Peyer's patch (tissue), 4 donors: ENCODE measurements at places on chromosomes 12 and 14.

DNA sequence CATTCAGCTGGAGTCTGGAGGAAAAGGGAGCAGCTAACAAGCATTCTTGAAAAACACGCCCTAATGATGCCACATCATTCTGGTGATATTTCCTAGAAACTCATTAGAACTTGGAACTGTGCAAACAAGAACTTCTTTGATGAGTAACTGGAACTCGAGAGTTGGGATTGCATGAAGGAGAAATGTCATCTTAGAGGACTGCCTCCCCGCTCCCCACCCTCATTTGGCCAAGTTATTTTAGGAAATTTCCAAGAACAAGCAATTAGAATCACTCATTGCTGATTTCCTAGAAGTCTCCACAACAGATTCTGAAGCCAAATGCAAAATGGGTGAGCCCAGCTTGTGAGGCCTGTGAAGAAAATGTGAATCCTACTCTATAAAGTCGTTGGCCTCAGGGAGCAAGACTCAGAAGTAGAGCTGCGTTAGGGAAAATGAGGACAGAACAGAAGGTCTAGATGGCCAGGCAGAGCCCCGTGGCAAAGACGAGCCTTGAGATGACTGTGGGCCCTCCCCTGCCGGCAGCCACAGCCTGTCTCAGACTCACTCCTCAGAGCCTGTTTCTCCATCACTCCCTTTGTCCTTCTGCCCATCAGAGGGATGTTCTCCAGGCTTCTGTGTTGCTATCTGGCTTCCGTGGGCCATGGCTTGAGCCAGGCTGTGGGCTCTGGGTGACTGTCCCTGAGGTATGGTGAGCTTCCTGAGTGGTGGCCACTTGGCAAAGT is 38.4 kb downstream of the RTL1 start:
- no peak for DNase-seq

- DNase-seq: no peak
These were observed 174.2 kb upstream of the SLC38A2 start for GRCh38 chr12:46546634-46547273.

GRCh38 chr12:79689477-79690141 is 1.2 kb downstream of the PAWR start:
- peak; percentile 71 for DNase-seq

GRCh38 chr14:62381311-62382070 is 619.3 kb downstream of the SNAPC1 start:
- no peak for DNase-seq

DNA sequence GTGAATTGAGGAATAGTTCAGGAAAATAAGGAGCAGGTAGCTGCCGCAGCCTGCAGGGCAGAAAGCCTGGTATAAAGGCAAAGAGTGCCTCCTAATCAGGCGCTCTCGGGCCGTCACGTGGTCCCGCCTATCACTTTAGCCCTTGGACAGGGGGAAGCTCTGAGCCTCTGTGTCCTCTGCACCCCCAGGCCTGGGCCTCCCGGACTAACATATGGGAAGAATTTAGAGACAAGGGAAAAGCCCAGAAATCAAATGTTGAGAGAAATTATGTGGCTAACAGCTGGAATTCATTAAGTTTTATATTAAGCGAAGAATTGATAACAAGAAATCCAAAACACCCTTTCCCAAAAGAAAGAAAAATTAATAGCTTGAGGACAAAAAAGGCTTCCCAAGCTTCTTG is 417.7 kb downstream of the ATP23 start:
- no peak for DNase-seq

DNA sequence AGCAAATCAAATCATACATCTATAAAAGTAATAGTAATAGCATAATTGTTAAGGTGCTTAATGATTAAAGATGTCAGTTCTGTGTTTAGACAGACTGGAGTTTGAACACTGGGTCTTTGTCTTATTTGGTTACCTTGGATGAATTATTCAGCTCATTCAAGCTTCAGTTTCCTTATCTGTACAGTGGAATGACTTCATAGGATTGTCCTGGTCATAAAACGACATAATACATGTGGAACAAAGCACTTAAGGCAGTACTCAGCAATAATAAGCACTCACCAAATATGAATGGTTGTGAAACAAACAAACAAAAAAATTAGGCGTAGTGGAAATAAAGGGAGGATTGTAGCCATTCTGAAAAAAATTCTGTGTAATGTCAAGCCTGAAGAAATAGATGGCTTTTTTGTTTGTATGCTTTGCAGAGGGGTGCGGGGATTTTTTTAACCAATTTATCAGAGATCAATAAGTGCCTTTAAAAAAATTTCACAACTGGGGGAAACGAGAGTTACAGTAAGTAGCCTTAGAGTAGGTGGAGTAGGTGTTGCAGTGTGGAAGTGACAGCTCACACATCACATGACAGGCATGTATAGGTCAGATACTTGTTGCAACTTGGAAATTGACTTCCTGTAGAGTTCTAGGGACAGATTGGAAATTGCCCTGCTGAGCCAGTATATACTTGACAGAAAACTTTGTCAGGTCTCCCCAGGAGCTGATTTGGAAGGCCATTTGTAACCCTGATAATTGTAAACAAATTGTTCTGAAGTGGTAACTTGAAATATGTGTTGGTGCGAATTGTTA is 157.7 kb downstream of the SLC15A5 start:
- no peak for DNase-seq

- DNase-seq: no peak
These were observed 16.0 kb upstream of the RIC8B start for GRCh38 chr12:106758349-106759110.

DNA sequence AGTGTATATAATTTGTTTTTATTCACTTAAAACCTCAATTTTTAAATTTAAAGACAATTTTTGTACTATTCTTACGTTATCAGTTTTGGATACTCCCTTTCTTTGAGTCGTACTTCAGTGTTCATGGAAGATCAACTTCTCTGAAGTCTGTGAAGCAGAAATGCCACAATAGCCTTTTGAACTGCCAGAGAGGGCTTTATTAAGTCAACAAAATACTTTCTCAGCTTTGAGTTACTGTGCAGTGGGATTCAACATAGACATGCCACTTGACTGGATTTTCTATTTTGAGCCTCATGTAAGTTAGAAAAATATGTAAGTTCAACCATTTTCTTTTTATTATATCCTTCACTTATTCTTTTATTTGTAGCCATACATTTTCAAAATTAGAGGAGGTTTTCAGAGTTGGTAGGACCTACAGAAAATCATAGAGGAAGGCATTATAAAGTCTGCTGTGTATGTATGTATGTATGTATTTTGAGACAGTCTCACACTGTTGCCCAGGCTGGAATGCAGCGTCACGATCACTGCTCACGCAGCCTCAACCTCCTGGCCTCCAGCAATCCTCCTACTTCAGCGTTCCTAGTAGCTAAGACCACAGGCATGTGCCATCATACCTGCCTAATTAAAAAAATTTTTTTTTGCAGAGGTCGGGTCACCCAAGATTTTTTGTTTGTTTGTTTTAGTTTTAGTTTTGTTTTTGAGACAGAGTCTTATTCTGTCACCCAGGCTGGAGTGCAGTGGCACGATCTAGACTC is 31.3 kb upstream of the BCAT1 start:
- DNase-seq: no peak

GRCh38 chr12:106118-106591 is 39.6 kb downstream of the IQSEC3 start:
- DNase-seq: no peak

DNA sequence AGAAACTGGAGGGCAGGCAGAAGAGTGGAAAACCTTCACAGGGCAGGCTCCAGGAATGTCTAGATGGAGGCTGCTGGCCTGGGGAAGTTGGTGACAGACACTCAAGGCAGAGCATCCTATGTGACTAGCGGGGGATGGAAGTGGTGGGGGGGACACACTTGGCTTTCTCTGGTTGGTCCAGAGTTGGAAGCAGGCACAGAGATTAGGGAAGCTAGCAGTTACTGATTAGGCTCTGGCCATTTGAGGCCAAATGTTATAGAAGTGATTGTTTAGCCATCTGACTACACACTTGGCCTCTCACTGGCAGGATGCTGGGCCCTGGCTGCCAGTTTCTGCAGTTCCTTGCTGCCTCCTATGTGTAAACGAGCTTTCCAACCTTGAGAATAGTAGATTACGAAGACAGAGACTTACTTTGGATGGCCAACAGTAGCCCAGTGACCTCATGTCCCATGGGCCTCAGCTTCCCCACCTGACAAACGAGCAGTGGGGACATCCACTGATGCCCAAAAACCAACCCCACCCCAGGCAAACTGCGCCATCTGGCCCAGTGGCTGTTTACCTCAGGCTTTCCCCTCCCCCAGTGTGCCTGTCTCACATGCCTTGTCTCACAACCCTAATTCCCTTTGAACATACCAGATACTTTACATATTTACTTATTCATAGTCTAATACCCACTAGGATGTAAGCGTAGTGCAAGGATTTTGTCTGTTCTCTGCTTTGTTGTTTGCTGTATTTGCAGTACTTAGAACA is 102.7 kb downstream of the PAPLN start:
- DNase-seq: no peak

- DNase-seq: no peak
These were observed 5.9 kb downstream of the GSG1 start for GRCh38 chr12:13097491-13098011.

DNA sequence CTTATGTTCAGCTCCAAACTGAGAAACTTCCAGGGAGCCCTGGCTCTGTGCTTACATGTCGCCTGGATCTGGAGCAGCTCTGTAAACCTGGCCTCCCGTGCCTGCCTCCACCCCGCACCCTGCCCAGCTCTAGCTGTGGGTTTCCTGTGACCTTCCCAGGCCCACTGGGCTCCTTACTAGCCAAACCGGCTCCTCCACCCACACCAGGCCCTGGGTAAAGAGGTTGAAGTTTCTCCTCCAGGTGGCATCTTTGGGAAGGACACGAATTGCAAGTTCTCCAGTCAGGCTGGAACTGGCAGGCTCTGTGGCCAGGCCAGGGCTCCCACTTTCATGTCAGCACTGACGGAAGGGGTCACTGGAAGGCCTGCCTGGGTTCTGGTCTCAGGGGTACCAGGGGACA is 60.9 kb upstream of the ZFP36L1 start:
- DNase-seq: no peak

GRCh38 chr14:50001999-50002925 is 109.4 kb downstream of the ARF6 start:
- DNase-seq: peak; percentile 62

- DNase-seq: no peak
These were observed 18.1 kb upstream of the PTCSC3 start for GRCh38 chr14:36194663-36195062.

- DNase-seq: no peak
These were observed 32.1 kb downstream of the RPH3A start for GRCh38 chr12:112823582-112824149.

- DNase-seq: no peak
These were observed 19.0 kb downstream of the ADAM20 start for GRCh38 chr14:70515811-70516210.

DNA sequence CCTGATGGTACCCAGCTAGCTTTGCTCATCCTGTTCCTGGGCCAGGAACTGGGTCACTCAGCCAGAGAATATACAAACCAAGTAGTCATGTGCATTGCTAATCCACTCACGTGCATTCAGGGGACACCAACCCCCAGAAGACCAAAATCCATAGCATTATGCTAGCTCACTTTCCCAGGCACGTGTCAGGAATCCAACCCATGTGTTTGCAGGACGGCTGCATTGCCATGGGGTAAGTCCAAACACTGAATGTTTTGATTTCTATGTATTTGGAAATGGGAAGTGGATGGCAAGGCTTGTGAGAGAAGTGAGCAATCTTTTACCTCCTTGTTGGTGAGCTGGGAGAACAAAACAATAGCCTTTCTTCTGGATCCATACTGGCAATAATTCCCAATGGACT is 87.1 kb upstream of the FOXN3 start:
- no peak for DNase-seq
